OCI-M1 (cell line): ENCODE measurements at places on chromosomes 12 and 14.
A peak's percentile ranks its signal among the peaks of the same experiment; 100 is the strongest.

DNA sequence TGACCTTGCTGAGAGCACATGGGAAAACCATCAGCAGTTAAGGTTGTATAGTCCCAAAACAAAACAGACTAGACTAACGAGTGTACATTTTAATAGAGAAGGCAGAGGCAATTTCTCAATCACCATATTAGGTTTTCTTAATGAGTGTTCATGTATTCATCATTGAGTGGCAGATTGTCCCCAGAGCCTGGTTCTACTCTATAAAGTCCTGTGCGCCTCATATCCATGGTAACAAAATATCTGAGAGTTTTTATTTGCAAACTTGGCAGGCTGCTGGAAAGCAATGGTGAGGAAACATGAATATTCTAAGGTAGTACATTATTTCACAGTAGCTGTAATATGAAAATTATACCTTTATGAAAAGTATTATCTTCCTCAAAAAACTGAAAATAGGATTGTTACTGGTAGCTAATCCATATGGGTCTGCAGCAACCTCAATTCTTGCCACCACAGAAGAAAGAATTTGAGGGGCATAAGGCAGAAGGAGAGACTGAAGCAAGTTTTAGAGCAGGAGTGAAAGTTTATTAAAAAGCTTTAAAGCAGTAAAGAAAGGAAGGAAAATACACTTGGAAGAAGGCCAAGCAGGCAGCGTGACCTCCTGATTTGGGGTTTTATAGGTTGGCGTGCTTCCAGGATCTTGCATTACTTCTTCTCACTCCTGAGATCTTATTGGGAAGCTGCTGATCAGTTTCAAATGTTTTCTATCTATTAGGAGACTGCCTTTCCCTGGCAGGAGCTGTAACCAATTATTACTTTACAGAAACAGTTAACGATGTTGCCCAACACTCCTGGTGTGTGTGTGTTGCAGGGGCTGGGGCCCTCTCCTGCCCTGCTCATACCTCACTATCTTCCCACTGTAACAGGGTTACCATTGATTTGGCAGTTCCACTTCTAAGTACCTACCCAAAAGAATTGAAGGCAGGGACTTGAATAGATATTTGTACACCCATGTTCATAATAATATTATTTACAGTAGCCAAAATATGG is 154.0 kb upstream of the NUDT4 start:
- DNase-seq: no peak

- DNase-seq: no peak
Measured at GRCh38 chr14:103061482-103061976, 4.2 kb upstream of the CDC42BPB start.

- no peak for DNase-seq
Measured at GRCh38 chr12:27505761-27506160, 18.2 kb upstream of the PPFIBP1 start.

DNA sequence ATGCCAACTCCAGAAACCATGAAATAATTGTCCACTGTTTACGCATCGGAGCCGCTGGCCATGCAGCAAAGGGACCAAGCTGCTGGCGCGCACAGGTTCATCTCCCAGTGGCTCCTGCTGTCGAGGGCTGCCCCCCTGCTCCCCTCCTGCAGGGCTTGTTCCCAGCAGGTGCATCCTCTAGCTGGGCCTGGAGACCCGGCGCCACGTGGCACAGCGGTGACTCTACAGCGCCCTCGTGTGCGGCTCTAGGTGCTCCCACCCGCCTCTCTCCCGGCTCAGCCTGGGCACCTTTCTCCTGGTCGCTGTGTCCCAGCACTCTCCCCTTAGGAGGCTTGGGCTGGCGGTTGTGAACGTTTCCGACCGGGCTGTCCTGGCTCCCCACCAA is 37.5 kb upstream of the INF2 start:
- no peak for DNase-seq

GRCh38 chr14:28361486-28361885 is 405.1 kb upstream of the FOXG1 start:
- DNase-seq: peak; percentile 13
